CD4-positive, alpha-beta memory T cell (primary cell): ENCODE measurements at places on chromosomes 3 and 15. TPM values are rescaled to one million over a fixed set of nuclear protein-coding genes. Genes with fewer than 3 reads are reported as not detected.

Gene CCDC54
- polyA plus RNA-seq: not detected

Gene SHF
- 0.66 TPM for polyA plus RNA-seq

Gene LNP1
- 1.6 TPM for polyA plus RNA-seq

DNA sequence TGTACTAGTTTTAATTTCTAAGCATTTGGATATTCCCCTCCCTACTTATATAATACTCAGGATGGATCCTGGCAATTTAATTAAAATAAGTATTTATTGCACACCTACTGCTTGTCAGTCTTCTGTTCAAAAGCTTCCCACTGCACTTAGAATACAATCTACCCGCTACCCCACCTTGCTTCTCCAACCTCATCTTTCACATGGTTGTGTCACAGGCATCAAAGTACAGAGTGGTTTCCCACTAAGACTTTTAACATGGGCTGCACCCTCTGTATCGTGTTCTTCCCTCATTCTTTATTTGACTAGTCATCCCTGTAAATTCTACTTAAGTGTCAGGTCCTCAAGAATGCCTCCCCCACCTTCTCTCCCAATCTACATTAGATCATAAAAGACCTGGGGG lies 35.0 kb downstream of the RIOX2 start:
- DNase-seq: no peak
- H3K4me1 ChIP-seq: no peaks in the 10 kb centered on the region
- H3K36me3 ChIP-seq: no peaks in the 10 kb centered on the region
- no peak overlapping the region for H3K4me3 ChIP-seq
- no peaks in the 10 kb centered on the region for H3K27me3 ChIP-seq
- H3K27ac ChIP-seq: no peak overlapping the region

DNA sequence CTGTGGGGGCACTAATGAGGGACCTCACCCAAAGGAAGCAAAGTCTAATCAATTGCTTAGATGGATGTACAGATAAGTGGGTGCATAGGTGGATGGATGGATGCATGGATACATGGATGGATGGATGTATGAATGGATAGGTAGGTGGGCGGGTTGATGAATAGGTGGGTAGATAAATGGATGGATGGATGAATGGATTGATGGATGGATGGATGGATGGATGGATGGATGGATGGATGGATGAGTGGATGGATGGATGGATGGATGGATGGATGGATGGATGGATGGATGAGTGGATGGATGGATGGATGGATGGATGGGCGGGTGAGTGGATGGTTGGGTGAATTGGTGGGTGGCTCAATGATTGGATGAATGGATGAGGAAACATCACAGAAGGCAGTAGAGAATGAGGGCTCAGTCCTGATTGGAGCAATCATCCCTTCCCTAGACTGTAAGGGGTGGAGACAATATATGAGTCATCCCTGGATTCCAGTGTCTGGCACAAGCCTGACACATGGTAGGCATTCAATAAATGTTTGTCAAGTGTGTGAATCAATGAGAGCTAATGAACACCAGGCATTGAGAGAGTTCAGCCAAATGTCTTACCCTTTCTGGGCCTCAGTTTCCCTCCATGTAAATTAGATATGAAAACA lies 40.4 kb upstream of the PXYLP1 start:
- no peak overlapping the region for H3K27ac ChIP-seq
- DNase-seq: no peak
- no peak overlapping the region for H3K4me3 ChIP-seq
- no peaks in the 10 kb centered on the region for H3K36me3 ChIP-seq
- peaks cover 6% of the 10 kb centered on the region for H3K4me1 ChIP-seq

DNA sequence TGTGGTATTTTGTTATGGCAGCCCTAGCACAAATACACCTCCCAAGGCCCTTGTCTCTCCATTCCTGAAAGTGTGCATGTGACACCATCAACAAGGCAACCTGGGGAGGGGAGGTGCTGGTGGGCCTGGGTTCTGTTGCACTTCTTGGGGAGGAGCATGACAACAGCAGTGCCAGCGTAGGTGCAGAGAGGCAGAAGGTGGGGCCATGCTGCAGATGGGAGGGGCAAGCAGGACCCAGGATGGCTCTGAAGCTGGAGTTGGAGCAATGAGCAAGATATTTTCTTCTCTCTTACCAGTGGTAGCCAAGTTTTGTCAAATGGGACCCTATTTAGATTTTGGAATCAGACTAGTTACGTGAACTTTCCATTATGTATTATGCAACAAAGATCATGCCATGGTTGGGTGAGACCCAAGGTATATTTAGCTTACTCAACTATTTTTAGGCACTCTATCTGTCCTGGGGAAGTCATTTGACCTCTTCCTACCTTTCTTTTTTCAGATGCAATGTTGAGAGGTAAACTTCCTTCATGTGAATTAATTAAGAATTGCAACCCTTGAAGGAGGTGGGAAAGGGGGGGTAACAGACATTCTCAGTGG lies 3.4 kb downstream of the FYCO1 start:
- no peak for DNase-seq
- peaks cover 4% of the 10 kb centered on the region for H3K36me3 ChIP-seq
- H3K4me1 ChIP-seq: peaks cover 80% of the 10 kb centered on the region
- no peaks in the 10 kb centered on the region for H3K27me3 ChIP-seq
- no peak overlapping the region for H3K27ac ChIP-seq

Gene TEX55
- not detected for polyA plus RNA-seq

Gene RAD51
- 1.6 TPM for polyA plus RNA-seq

Gene TUSC7
- not detected for polyA plus RNA-seq
